ENCODE measurements at places on chromosomes 1 and 21.

- DNase-seq = no peak
Measured at GRCh38 chr1:56575865-56576264, 3.5 kb downstream of the PLPP3 start.

- no peak for DNase-seq
Measured at GRCh38 chr21:31343680-31344480, at the start of gene TIAM1. Gene TIAM1, minus strand, starts transcription at chr21:31344261. Its CDS starts 77,289 bp downstream, at chr21:31266972.

DNA sequence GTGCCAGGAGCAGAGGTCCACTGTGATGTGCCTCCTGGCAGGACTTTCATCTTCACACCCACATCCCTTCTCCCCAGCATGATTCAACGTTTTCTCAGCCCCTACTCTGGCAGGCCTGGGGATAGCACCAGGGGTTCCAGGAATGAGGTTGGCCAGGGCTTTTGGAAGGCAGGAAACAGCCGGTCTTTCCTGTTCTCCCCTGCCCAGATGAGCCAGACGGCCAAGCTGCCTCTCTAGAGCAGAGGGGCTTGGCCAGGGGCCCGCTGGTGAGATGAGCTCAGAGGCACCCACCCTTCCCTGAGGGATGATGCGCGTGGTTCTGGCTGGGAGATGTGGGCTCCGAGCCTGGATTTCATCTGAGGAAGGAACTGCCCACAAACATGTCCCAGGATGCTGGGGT lies 4.3 kb upstream of the MFAP2 start:
- DNase-seq = peak; percentile 85

- no peak for DNase-seq
Measured at GRCh38 chr1:25700626-25701025, 84.0 kb downstream of the MAN1C1 start.

All from astrocyte of the cerebellum (primary cell).